ENCODE measurements at places on chromosomes 4 and X.

DNA sequence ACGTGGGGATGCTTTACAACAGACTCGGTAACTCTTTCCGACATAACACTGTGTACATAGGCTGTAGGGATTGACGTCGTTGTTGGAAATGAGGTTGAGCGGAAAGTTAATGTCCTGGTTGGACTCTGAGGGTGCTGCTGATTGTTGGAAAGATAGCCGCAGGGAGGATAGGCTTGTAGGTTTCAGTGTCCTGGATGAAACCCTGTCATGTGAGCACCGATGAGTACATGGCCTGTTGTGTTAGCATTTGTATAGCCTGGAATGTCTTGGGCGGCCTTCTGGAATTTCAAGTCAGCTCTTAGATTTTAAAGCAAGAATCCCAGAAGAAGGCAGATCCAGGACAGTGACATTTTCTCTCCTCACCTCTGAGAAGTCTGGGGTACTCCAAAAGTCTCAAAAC lies 63.3 kb downstream of the TBC1D14 start:
- DNase-seq = no peak

DNA sequence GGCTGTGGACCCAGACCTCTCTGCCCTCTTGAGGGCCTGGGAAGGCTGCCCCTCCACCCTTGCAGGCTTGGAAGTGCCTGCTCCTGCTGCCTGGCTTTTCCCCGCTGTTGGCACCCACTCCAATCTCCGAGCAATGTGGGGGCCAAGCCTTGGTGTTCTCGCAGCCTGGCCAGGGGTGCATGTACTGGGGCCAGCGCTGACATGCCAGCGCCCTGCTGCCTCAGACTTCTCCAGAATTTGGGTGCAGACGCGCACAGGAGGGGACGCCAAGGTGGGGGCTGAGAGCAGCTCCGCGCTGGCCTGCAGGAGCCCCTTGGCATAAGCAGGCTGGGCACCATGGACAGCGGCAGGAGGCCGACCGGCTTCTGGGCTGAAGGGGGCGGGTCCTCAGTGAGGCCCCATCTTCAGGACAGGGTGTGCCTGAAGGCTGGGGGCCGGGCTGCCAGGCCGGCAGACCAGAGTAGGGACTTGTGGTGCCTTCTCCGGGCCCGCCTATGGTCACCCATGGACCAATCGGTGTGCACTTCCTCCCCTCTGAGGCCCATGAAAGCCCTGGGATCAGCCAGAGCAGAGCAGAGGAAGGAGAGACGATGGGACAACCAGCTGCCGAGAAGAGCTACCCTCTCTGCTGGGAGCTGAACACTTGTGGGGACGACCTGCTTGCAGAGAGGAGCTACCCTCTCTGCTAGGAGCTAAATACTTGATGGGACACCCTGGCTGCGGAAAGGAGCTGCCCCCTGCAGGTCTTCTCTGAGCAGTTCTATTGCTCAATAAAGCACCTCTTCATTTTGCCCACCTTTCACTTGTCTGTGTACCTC lies 118.3 kb downstream of the DNAAF6 start:
- DNase-seq = peak; percentile 17

DNA sequence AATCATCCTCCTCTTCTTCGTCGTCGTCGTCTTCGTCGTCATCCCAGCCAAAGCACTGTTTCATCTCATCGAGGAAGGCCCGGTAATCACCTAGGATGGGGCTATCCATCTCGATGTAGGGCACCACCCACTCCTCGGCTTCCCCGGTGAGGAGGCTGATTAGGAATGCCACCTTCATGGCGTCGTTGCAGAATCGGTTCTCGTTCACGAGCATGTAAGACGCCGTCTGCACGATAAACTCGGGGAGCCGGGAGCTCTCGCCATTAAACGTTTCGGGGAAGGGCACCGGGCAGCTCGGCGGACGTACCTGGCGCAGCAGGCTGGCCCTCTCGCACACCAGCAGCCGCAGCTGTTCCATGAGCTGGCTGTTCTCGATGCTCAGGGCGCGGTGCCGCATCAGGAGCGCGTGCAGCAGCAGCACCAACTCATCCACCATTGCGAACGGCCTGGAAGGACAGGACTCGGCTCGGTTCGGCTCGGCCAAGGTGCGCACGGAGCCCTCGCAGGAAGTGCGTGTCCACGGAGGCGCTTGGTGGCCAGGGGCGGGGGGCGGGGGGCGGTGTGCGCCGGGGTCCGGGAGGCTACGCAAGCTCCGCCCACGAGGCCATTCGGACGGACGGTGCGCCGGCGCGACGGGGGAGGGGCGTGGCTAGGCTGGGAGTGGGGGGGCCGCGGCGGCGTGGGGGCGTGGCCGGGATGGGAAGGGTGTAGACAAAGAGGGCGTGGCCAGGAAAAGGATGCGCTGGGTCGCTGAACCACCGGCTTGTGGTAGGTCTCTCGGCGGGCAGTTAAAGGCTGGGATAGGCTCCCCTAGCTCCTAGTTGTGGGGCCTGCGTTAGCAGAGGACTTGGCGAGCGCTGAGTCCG lies at the start of gene LDOC1:
Gene LDOC1, minus strand, starts transcription at position 544 of the 866 bp plus-strand sequence. Its CDS starts 108 bp downstream, at position 436.
- peak; percentile 48 for DNase-seq

- peak; percentile 77 for DNase-seq
Measured at GRCh38 chrX:154486396-154487207, at the start of gene UBL4A. UBL4A (minus strand) TSS chrX:154486615; CDS start chrX:154486584, 31 bp downstream.

DNA sequence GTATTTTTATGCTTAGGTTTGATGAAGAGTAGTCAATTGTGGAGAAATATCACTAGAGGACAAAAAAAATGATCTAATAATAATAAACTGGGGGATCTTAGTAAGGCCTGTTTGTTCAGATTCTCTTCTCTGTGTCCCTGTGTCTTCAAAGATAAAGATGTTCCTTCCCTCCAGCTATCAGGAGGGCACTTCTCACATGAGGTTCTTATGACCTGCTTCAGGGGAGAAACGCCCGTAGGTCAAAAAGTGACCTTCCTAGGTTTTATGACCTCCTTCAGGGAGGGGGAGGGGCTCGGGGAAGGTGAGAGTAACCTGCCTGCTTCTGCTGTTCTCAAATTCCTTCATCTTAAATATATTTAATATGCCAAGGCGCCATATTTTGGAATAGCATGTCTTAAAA lies 89.2 kb upstream of the JADE1 start:
- DNase-seq = no peak

GRCh38 chr4:111880116-111880515 lies 265.1 kb upstream of the FAM241A start:
- no peak for DNase-seq

All from GM13976 (cell line).